Fibroblast of skin of scalp (primary cell): ENCODE measurements at places on chromosomes 11 and 22.
A peak's percentile ranks its signal among the peaks of the same experiment; 100 is the strongest.

GRCh38 chr11:46363455-46364005, 16.3 kb downstream of the DGKZ start:
- no peak for DNase-seq

- DNase-seq, result no peak
These were observed 15.5 kb downstream of the RBX1 start for GRCh38 chr22:40966726-40967085.

DNA sequence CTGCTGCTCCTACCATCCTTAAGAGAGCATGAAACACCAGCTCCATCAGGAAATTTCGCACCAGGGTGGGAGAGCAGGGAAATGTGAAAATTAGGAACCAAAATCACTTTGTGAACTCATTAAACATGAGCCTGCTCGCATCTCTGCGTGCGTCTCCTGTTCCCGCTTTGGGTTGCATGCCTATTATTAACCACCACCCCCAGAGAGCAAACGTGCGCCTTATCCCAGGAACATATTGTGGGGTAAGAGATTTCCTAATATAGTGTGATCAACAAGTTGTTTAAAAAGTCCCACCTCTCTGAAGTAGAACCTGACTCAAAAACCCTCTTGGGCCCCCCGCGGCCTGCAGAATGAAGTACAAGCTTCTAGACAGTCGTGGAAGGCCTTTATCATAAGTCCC, 115.0 kb downstream of the TENM4 start:
- no peak for DNase-seq

GRCh38 chr22:32644252-32645100, 157.0 kb upstream of the TIMP3 start:
- peak; percentile 44 for DNase-seq

DNA sequence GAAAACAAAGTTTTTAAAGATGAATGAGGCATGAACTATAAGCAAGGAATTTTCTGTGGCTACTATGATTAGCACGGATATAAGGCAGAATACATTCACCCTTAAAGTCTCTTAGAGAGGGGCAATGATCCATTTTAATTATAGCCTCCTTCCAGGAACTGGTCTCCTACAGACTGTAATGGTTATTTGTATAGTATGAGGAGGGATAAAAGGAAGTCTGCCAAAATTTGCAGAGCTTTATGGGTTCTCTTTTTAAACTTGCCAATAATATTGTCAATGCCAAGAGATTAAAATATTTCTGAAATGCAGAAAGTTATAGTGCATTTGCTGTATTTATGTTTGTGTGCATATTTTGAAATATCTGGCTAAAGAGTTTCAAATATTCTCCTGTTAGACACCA, 271.4 kb upstream of the LUZP2 start:
- DNase-seq, result no peak

DNA sequence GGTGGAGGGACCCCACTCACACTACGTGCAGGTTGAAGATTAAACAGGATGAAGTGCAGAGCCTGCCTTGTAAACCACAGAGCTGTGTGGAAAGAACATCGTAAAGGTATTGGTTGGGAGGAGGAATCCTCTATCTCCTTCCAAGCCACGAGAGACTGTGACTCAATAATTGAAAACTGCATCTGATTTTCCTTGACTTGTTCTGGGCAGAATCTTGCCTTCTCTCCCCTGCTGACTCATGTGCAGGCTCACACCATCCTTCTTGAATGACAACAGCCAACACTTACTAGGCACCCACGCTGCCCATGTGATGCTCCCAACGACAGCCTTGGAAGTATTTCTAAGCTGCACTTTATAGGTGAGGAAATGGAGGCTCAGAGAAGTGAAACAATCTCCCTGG, 563.0 kb downstream of the MIAT start:
- peak; percentile 91 for DNase-seq

- no peak for DNase-seq
These were observed 642.9 kb upstream of the KIRREL3 start for GRCh38 chr11:127643268-127644058.

DNA sequence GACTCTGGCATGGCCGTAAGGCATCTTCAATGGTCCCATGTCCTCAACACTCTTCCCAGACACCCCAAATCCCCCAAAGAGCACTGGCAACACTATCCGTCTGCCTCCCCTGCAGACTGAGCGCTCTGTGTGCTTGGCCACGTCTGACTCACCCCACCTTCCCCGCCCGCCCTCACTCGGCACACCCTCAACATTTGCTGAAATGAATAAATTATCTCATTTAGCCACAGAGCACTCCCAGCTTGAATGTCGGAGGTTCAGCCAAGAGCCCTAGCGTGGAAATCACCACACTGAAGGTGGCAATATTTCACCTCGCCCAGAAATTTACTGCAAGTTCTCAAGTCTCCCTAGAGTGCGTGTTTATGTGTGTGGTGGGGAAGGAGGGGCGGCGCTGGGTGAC, 46.6 kb upstream of the TCF20 start:
- no peak for DNase-seq

- no peak for DNase-seq
These were observed 63.8 kb downstream of the ARHGAP8 start for GRCh38 chr22:44816141-44816540.

DNA sequence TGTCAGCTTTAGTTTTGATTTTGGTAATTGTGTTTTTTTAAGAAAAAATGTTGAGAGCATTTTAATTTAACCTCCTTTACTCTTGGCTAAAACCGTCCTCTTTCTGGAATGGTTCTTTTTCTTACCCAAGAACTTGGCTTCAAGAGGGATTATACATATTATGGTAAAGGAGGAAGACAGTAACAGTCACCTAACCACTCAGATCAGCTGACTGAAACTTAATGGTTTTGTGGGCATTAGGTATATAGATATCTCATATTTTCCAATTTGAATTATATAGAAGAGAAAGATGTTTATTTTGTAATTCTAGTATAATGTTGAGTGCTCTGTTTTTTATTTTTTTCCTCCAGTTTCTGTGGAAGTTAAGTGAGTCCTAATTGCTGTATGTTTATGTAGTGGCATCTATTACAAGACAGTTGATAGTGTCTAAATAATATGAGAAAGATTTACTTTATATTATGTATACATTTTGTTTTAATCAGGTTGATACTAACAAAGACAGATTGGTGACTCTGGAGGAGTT, 36.6 kb upstream of the NCR3LG1 start:
- no peak for DNase-seq

DNA sequence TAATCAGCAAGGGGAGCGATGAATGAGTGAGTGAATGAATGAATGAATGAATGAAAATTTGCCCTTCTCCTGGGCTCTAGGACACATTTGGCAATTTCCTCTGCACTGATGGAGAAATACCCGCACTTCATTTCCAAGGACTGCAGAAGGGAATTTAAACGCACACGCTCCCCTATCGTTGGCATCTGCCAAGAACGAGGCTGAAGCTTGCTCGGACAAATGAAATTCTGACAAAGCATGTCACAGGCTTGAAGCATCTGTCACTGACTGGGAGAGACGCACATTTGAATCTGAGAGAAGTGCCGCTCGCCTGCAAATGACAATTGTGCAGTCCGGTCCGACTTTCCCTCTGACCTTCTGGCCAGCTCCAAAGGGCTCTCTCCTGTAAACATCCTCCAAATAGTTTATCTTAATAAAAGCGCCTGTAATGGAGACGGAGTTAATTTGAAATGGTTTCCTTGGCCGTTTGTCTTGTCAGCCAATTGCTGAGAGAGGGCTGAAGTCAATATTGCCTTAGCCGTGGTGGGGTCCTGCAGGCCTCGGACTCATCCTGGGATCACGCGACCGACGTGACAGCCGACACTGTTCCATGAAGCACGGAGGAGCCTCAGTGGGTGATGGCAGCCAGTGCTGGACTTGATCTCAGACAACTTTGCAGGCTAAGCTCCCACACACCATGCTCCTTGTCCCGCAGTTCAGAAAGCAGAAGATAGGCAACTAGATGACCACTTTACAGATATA, 260.7 kb downstream of the MN1 start:
- DNase-seq, result no peak

DNA sequence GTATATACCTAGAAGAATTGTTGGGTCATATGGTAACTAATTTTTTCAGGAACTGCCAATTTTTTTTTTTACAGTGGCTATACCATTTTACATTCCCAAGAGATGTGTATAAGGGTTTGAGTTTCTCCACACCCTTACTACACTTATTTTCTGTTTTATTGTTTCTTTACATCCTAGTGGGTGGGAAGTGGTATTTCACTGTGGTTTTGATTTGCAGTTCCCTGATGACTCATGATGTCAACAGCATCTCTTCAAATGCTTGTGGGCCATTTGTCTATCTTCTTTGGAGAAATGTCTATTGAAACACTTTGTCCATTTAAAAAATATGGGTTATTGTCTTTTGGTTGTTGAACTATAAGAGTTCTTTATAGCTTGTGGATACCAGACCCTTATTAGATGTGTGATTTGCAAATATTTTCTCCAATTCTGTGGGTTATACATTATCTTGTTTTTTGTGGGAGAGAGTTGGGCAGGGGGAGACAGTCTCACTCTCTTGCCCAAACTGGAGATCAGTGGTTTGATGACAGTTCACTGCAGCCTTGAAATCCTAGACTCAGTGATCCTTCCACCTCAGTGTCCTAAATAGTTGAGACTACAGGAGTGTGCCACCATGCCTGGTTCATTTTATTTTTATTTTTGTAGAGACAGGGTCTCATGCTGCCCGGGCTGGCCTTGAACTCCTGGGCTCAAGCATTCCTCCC, 30.3 kb upstream of the PISD start:
- DNase-seq, result peak; percentile 83

DNA sequence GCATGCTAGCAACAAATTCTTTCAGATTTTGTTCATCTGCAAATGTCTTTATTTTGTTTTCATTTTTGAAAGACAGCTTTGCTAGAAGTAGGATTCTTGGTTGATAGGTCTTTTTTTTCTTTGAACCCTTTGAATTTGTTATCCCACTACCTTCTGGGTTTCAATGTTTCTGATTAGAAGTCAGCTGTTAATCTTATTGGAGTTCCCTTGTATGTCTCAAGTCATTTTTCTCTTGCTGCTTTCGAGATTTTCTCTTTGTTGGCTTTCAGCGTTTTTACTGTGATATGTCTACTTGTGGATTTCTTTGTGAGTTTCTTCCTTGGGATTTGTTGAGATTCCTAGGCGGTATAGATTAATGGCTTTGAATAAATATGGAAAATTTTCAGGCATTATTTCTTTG, 27.2 kb upstream of the MS4A8 start:
- no peak for DNase-seq

DNA sequence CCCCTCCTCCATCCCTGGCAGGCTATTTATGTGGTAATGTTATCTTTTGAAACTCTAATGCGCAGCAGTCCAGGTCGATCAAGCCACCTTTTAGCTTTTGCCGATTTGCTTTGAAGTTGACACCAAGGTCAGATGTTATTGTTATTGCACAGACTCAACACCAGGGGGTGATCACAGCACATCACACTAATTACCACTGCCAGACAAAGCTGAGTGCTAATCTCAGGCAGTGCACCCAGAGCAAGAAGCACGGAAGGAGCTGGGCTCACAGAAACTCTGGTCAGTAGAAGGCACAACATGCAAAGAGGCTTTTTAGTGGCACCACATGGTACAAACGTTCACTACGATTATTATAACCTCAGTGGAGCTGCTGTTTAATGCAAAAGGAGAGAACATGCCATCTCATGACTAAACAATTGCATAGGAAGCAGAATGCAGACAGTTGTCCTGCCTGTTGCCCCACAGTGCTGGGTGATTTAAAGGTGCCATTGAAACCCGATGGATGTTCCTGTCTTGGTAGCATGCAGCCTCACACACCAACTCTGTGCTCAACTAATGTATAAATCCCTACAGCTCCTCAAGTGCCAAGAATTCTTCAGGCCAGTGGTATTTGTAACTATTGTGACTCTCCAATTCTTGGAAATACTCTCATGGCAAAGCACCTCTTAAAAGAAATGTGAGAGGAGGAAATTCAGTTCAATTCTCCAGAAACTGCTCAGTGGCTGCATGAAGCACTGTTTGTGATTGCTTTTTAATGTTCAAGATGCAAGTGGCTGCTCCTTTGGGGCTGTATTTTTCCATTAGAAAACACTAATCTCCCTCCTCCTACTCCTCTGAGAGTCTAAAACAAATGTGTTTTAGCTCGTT, 353.9 kb upstream of the DDI1 start:
- peak; percentile 78 for DNase-seq

GRCh38 chr11:19220903-19221724, 19.3 kb upstream of the CSRP3 start:
- no peak for DNase-seq

- no peak for DNase-seq
These were observed 623.4 kb upstream of the LUZP2 start for GRCh38 chr11:23873406-23873805.

DNA sequence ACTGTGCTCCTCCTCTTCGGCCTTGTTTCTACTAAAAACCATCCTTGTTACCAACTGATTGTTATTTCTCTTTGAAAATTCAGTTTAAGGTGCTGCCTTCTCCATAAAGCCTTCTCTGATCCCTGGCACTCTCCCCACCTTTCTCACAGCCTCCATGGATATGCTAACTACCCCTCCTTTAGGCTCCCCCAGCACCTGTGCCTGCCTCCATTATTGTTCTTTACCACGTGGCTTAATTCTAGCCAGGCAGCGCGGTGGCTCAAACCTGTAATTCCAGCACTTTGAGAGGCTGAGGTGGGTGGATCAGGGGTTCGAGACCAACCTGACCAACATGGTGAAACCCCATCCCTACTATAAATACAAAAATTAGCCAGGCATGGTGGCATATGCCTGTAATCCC, 96.3 kb downstream of the MRTFA start:
- no peak for DNase-seq

- DNase-seq, result no peak
These were observed 90.1 kb downstream of the MPPED1 start for GRCh38 chr22:43501878-43502277.

DNA sequence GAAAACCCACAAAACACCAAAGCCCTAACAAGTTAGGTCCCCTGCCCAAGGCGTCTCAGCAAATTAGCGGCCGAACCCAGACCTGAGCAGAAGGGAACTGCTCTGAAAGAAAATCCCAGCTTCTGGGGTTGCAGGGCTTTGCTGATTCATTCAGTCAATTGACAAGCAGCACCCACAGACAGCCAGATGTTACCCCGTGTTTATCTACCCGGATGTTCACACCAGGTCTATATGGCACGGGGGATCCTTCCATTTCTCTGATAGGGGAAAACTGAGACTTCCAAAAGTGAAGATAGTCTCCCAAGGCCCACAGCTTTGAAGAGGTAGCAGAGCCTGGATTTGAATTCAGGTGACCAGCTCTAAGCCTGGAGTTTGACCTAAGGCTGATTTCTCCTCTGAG, 14.0 kb upstream of the OAF start:
- no peak for DNase-seq

GRCh38 chr11:44150401-44150800, 54.9 kb downstream of the EXT2 start:
- DNase-seq, result no peak

DNA sequence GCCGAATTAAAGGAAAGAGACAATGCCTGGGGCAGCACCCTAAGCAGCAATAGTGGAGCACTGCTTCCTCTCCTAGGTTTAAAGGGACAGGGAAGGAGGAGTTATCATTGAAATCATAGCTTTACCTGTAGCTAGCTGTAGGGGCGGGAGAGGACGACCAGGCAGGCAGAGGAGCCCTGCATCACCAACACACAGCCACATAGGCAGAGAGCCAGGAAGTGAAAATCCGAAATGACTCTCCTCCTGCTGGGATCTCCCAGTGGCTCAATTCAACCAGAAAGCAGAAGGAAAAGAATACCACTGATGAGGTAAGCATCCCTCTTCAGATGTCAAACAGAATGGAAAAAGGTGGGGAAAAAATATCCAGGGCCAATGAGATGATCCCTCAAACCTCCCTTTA, 20.4 kb downstream of the MRGPRX4 start:
- DNase-seq, result no peak

- DNase-seq, result no peak
These were observed 15.1 kb upstream of the GLYATL1 start for GRCh38 chr11:58924230-58924629.
